ENCODE measurements at places on chromosomes 5 and 9.

GRCh38 chr5:93649234-93649900 is 66.3 kb downstream of the NR2F1 start:
- DNase-seq, result no peak

GRCh38 chr9:104606152-104606551 is 725 bp upstream of the OR13C2 start:
- no peak for DNase-seq

GRCh38 chr5:124873713-124874112 is 127.3 kb upstream of the ZNF608 start:
- DNase-seq, result no peak

GRCh38 chr5:77145666-77146065 is 58.6 kb upstream of the ZBED3 start:
- no peak for DNase-seq

DNA sequence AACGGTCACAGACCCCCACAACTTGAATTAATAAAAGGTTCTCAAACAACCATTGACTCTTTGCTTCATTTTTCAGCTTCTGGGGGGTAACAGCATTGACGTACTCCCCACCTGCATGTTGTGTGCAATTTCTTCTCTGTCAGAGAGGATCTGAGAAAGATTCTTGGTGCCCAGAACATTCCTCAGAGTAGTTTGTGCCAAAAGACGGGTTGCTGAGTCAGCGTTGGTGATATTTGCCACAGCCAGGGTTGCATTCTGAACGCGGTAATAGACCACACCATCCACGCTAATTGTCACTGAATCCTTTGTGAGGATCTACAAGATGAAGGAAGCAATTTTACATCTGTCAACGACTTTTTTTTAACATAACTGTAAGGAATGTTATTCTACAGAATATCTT is 21.0 kb downstream of the STOM start:
- DNase-seq, result no peak

DNA sequence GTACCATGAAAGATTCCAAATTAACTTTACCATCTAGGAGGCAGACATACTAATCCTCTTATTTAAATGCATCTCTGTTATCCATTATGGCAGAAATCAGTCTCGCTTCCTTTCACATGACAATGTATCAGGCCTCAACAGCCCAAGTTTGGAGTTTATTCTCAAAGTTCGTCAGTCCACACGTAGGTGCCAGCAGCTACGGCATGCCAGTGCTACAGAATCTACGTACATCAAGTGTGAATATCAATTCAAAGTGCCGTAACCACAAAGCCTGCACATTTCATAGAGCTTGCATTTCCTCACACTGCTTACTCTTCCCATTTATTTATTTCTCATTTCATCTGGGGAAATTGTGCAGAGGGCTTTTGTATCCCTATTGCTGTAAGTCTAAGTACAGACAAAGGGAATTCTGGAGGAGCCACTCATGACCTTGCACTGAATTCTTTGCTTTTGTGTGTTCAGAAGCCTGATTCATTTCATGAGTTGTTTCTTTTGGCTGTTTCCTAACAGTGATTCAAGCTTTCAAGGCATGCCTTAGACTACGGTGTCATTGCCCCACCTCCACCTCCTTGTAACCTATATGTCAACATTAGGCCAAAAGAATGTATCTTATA is 10.0 kb downstream of the ENC1 start:
- DNase-seq, result no peak

DNA sequence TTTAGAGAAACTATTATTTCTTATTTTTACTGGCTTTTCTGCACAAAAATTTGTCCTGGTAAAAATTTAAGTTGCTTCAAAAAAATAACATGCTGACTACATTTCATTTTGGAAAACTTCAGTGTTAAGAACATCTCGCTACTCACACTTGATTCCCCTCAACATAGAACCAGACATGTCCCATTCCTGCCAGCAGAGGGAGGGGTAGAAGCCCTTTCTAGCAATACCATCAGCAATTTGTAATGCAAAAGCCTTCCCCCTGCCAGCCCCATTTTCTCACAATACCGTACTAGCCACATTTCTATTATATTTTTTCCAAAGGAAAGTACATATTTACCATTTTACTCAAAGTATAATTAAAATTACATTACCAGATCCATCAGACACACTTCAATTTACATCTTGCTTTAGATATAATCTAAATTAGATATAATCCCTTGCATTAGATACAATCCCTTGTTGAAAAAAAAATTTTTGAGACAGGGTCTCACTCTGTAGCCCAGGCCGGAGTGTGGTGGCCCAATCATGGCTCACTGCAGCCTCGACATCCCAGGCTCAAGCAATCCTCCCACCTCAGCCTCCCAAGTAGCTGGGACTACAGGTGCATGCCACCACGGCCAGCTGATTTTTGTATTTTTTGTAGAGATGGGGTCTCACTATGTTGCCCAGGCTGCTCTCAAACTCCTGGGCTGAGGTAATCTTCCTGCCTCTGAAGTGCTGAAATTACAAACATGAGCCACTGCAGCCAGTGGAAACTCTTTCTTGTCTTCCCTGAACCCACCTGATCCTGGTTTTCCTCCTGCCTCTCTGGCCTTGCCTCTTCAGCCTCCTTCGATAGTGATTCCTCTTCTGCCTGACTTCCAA is 39.6 kb upstream of the IDNK start:
- DNase-seq, result no peak

- DNase-seq, result peak; percentile 57
These were observed 15.3 kb upstream of the MSANTD3 start for GRCh38 chr9:100411472-100412283.

- DNase-seq, result no peak
These were observed 341.2 kb upstream of the WWC1 start for GRCh38 chr5:167950126-167950721.

DNA sequence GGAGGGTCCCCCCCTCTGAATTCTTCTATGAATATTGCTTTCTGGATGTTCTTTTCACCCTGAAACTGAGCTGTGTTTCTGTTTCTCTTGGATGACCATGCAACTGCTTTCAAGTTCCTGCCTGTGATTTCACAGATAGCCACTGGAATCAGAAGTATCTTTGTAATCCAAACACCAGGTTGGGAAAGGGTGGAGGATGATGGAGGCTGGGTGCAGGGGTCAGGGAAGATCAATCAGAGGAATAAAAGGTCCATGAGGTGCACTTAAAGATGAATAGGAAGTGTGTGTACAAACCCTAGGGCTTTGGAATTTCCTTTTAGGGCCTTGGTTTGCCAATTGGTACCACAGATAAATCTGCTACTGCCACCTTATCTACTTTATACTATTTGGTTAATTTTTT is 68.2 kb upstream of the AGXT2 start:
- no peak for DNase-seq

DNA sequence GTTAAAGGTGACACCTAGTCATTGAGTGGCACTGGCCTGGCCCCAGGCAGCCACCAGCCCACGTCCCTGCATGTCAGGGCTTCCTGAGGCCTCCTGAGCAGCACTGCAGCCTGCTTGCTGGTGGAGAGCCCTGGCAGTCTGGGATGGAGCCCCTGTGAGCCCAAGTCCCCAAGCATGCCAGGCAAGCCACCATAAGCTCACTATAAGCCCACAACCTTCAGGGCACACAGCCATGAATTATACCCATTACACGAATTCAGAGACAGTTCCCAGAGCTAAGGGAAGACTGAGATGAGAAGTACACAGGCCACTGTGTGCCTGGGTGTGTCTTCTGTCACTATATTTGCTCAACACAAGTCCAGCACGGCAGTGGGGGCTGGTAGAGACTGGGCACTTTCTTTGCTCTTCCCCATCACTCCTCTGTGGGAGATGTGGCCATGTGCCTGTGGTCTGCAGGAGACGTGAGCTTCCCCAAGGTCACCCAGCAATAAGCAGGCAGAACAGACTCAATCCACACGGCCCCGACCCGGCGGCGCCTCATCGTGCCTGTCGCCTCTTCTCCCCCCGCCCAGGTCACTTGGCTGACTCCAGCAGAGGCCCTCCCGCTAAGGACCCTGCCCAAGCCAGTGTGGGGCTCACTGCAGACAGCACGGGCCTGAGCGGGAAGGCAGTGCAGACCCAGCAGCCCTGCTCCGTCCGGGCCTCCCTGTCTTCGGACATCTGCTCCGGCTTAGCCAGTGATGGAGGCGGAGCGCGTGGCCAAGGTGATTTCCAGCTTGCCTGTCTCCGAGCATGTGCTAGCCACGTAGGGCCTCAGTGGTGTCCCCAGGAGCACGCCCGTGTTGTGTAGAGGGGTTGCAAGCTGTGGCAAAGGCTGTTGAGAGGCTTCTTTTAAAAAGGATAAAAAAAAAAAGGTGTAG is 114.8 kb downstream of the WNK2 start:
- DNase-seq, result no peak

DNA sequence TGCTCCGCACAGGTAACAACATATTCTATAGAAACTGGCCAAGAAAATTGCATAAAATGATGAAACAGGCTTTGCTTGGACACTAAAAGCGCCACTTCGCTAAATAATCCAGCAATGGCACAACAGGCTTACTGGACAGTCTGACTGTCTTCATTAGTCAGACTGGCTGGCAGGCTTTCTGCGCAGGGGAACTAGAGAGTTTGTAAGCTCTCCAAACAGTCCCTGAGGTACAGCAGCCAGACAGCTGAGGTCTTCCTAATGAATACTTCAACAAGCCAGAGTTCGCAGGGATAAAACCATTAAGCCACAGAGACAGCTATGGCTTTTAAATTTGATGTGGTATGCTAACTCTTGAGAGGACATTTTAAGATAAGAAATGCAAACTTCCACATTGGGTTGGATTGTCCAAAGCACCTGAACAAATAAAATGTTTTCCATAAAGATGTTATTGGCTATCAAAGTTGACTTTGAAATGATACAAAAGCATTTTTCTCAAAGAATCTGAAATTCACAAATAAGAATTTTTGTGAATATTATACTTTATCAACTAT is 20.7 kb downstream of the PLK2 start:
- DNase-seq, result no peak

DNA sequence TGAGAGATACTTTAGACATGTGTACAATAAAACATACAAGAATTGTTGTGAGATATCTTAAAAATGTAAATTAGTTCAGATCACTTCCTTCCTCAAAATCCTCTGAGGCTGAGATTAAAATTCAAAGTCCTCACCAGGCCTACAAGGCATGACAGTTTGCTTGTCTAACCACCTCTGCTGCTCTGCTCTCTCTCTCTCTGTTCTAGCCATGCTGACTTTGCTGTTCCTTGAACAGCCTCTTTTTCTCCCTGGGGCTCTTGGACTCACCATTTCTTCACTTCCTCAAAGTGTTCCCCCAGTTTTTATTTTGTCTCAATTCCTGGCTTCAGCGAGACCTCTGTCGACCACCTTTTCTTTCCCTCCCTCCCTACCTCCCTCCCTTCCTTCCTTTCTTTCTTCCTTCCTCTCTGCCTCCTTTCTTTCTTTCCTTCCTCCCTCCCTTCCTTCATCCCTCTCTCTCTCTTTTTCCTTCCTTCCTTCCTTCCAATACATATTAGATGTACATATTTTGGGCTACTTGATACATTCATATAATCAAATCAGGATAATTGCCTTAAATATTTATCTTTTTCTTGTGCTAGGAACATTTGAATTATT is 27.0 kb downstream of the CATSPER3 start:
- DNase-seq, result no peak

- DNase-seq, result no peak
These were observed 86.7 kb upstream of the STARD4 start for GRCh38 chr5:111598996-111599395.

GRCh38 chr9:136693490-136694162 is 6.4 kb upstream of the AGPAT2 start:
- DNase-seq, result no peak

GRCh38 chr9:91789941-91790340 is 160.1 kb downstream of the ROR2 start:
- no peak for DNase-seq

- DNase-seq, result no peak
These were observed 31.5 kb upstream of the NKD2 start for GRCh38 chr5:976849-977751.

DNA sequence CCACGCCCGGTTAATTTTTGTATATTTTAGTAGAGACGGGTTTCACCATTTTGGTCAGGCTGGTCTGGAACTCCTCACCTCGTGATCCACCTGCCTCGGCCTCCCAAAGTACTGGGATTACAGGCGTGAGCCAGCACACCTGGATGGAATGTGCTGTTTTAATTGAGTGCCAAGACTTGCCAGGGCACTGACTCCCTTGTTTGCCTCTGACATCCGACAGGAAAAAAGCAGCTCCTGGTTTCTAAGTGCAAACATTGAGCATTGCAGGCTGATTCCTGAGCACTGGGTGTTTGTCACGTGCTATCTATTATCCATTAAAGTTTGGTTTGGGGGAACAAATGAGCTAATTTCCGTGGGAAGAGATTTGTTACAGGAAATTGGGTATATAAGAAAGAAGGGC is 70.6 kb upstream of the CKMT2 start:
- no peak for DNase-seq

DNA sequence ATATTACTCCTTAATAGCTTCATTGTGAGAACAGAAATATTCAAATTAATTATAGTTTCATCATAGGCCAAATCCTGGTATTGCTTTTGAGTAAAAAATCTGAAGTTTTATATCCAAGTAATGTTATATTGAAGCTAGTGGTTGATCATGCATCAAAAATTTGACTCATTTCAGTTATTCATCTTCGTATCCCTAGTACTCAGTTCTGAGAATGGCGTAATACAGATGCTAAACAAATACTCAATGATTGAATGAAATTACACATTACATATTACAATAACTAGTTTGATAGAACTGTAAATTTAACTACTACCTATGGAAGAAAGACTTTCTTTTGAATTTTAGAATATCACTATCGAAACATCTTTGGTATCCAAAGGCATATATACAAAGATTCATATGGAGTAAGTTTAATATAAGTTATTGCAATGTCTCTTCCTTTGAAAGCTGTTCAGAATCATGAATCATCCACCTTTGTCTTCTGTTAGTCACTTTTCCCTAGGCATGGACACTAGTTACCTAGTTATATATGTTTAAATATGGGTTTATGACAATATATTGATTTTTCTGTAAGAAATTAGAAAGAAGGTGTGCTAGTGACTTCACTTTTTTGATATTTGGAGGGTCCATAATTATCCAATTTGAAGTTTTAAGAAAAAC is 5.0 kb upstream of the ZNF462 start:
- no peak for DNase-seq

- no peak for DNase-seq
These were observed 92.3 kb downstream of the ANKRD33B start for GRCh38 chr5:10655972-10656830.

GRCh38 chr5:181265092-181265671 is 4.2 kb upstream of the TRIM52 start:
- no peak for DNase-seq

GRCh38 chr5:78720227-78720985 is 71.8 kb upstream of the LHFPL2 start:
- DNase-seq, result no peak

DNA sequence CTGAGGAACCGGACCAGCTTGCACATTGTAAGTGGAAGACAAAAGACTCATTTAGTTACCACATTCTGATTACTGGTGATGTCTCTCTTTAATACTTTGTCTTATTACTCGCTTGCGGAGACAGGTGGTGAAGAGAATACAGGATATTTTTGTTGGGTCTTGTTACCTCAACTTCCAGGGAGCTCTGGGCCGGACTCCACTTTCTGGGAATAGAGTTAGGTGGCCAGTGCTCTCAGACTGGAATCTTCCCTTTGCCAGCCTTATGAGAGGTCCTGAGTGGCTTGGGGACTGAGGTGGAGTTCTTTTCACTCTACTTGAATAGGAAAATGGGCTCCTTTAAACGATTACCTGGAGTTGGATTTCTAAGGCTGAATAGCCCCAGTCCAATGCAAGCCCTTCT is 33.3 kb upstream of the SPRY4 start:
- no peak for DNase-seq
